ENCODE measurements at places on chromosomes 5 and 9. TPM values are rescaled to one million over a fixed set of nuclear protein-coding genes. Genes with fewer than 3 reads are reported as not detected.

DNA sequence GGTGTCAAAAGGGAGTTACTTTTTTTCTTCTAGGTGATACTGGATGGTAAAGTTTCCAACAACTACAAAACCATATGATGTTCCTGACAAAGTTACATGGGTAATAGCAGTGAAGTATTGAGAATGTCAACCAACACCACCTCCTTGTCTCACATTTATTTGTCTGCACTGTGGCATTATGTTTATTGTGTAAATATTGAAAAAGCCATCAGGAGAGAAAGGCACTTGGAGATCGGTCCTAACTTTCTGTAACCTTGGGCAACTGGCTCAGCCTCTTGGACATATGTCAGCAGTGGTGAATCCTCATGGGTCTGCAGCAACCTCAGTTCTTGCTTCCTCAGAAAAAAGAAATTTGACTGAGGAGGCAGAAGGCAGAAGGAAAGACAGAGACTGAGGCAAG is 50.0 kb upstream of the ICE1 start:
- no peaks in the 10 kb centered on the region for H3K27me3 ChIP-seq
- no peak for DNase-seq
- no peaks in the 10 kb centered on the region for H3K36me3 ChIP-seq
- no peak overlapping the region for H3K27ac ChIP-seq
- no peak overlapping the region for H3K4me3 ChIP-seq
- no peaks in the 10 kb centered on the region for H3K4me1 ChIP-seq

GRCh38 chr5:59709846-59710245 is 183.7 kb downstream of the PDE4D start:
- no peaks in the 10 kb centered on the region for H3K27me3 ChIP-seq
- H3K27ac ChIP-seq = no peak overlapping the region
- H3K4me3 ChIP-seq = no peak overlapping the region
- peaks cover 4% of the 10 kb centered on the region for H3K4me1 ChIP-seq
- DNase-seq = no peak

GRCh38 chr9:114777821-114778609 is 27.8 kb downstream of the TNFSF15 start:
- no peak overlapping the region for H3K27ac ChIP-seq
- DNase-seq = no peak
- peaks cover 35% of the 10 kb centered on the region for H3K4me1 ChIP-seq
- peaks cover 32% of the 10 kb centered on the region for H3K27me3 ChIP-seq

DNA sequence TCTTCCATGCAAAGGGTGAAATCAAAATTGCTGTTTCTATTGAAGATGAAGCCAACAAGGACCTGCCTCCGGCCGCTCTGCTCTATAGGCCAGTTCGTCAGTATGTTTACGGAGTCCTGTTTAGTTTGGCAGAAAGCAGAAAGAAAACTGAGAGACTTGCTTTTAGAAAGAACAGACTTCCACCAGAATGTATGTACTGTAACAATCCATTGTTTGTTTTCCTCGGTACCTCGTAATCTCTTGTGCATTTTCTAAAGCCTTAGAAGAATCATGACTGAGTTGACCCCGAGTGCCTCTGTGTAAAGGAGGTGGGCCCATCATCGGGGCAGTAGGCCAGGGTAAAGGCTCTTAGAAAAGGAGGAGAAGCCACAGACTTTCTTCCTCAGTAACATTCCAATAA is 44.2 kb upstream of the PHF2 start:
- H3K27ac ChIP-seq = no peak overlapping the region
- H3K36me3 ChIP-seq = peaks cover 87% of the 10 kb centered on the region
- no peak for DNase-seq
- H3K4me1 ChIP-seq = no peaks in the 10 kb centered on the region
- H3K27me3 ChIP-seq = no peaks in the 10 kb centered on the region

- H3K36me3 ChIP-seq = peaks cover 31% of the 10 kb centered on the region
- peak overlapping the region; percentile 100 for H3K4me3 ChIP-seq
- H3K27me3 ChIP-seq = no peaks in the 10 kb centered on the region
Observed at GRCh38 chr5:119353686-119354366, 2.0 kb upstream of the TNFAIP8 start.

- H3K4me3 ChIP-seq = peak overlapping the region; percentile 3
- H3K4me1 ChIP-seq = peaks cover 64% of the 10 kb centered on the region
- H3K27me3 ChIP-seq = no peaks in the 10 kb centered on the region
- H3K27ac ChIP-seq = no peak overlapping the region
Observed at GRCh38 chr9:137630126-137630525, 11.3 kb downstream of the EHMT1 start.

GRCh38 chr5:169213479-169213878 is 87.5 kb downstream of the SLIT3 start:
- no peaks in the 10 kb centered on the region for H3K4me1 ChIP-seq
- no peak for DNase-seq
- H3K27ac ChIP-seq = no peak overlapping the region
- peaks cover 3% of the 10 kb centered on the region for H3K27me3 ChIP-seq
- H3K4me3 ChIP-seq = no peak overlapping the region

DNA sequence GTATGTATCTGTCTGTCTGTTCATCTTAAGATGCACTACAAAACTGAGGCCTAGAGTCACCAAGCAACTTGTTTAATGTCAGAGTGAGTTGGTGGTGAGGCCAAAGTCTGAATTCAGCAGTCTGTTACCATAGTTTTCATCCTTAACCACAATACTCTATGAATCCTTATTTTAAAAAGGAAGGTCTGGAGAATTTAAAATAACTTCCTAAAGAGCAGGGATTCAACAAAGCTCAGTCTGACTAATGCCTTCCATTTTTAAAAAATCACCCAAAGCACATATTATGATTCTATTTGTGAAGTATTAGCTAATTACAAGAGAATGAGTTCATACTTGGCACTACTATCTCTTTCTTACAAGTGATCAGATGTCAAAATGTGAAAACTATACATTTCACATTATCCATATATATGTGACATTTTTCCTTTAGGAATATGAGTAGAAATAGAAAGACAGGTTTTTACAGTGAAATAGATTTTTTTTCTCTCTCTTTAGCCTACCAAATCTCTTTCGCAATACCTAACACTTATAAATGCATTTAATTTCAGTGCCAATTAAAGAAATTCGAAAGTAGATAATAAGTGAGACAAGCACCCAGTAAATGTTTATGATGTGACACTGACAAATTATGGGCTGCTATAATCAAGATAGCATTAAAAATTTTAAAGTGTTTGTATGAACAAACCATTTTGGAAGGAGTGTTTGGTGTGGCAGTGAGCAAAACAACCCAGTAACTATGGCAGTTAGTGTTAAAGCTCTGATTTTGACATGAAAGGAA is 102.3 kb upstream of the CDKN2B start:
- H3K27me3 ChIP-seq = no peaks in the 10 kb centered on the region
- no peaks in the 10 kb centered on the region for H3K36me3 ChIP-seq
- H3K4me1 ChIP-seq = no peaks in the 10 kb centered on the region

The FBP1 gene
- total RNA-seq = 0.80 TPM

The PCDHGA4 gene
- 0.34 TPM for total RNA-seq

The STC2 gene
- total RNA-seq = 0.29 TPM

GRCh38 chr9:122360891-122361290 is 9.9 kb upstream of the PTGS1 start:
- no peaks in the 10 kb centered on the region for H3K27me3 ChIP-seq
- H3K36me3 ChIP-seq = no peaks in the 10 kb centered on the region
- no peak overlapping the region for H3K4me3 ChIP-seq
- no peak overlapping the region for H3K27ac ChIP-seq
- H3K4me1 ChIP-seq = no peaks in the 10 kb centered on the region

The PCDHB9 gene
- total RNA-seq = 0.27 TPM

The MEIKIN gene
- total RNA-seq = not detected

The TICAM2 gene
- total RNA-seq = 13.3 TPM

The NXNL2 gene
- total RNA-seq = not detected

- H3K27me3 ChIP-seq = peaks cover 21% of the 10 kb centered on the region
- H3K27ac ChIP-seq = no peak overlapping the region
- DNase-seq = no peak
- no peaks in the 10 kb centered on the region for H3K4me1 ChIP-seq
Observed at GRCh38 chr5:37823433-37824152, 16.2 kb downstream of the GDNF start.

The PCDHA9 gene
- not detected for total RNA-seq

GRCh38 chr9:74772121-74772520 is 115.6 kb downstream of the TRPM6 start:
- H3K27ac ChIP-seq = no peak overlapping the region
- DNase-seq = no peak
- H3K4me1 ChIP-seq = no peaks in the 10 kb centered on the region
- H3K4me3 ChIP-seq = no peak overlapping the region
- H3K27me3 ChIP-seq = peaks cover 19% of the 10 kb centered on the region

- no peak for DNase-seq
- H3K4me1 ChIP-seq = peaks cover 1% of the 10 kb centered on the region
- no peak overlapping the region for H3K27ac ChIP-seq
- H3K36me3 ChIP-seq = peaks cover 30% of the 10 kb centered on the region
- no peaks in the 10 kb centered on the region for H3K27me3 ChIP-seq
Observed at GRCh38 chr5:175920231-175920811, 47.8 kb downstream of the THOC3 start.

GRCh38 chr5:169367861-169368260 is 66.9 kb upstream of the SLIT3 start:
- DNase-seq = no peak
- no peaks in the 10 kb centered on the region for H3K4me1 ChIP-seq
- H3K27me3 ChIP-seq = no peaks in the 10 kb centered on the region
- H3K36me3 ChIP-seq = no peaks in the 10 kb centered on the region

The SERINC5 gene
- 5.3 TPM for total RNA-seq

- no peaks in the 10 kb centered on the region for H3K27me3 ChIP-seq
- H3K4me1 ChIP-seq = peaks cover 50% of the 10 kb centered on the region
- H3K27ac ChIP-seq = peak overlapping the region; percentile 98
Observed at GRCh38 chr5:88885002-88885401, 2.0 kb upstream of the MEF2C start.

DNA sequence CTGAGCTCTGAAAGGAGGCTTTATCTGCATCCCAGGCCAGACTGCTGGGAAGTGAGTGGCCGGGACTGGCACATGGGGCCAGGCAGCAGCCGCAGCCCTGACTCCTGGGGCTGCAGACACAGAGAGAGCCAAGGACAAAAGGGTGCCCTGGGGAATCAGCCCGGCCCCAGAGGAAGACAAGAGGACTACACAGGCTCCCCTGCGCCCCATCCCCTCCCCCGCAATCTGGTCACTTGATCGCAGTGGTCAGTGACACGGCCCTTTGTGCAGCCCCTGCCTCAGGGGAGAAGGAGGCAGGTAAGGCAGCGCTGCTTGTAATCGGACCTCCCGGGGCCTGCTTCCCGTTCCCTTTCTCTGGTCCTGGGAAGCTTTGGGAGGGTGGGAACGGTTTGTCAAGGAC is 55.5 kb upstream of the FUBP3 start:
- H3K27me3 ChIP-seq = peaks cover 19% of the 10 kb centered on the region
- no peaks in the 10 kb centered on the region for H3K36me3 ChIP-seq
- no peak overlapping the region for H3K4me3 ChIP-seq
- DNase-seq = no peak
- peaks cover 5% of the 10 kb centered on the region for H3K4me1 ChIP-seq

DNA sequence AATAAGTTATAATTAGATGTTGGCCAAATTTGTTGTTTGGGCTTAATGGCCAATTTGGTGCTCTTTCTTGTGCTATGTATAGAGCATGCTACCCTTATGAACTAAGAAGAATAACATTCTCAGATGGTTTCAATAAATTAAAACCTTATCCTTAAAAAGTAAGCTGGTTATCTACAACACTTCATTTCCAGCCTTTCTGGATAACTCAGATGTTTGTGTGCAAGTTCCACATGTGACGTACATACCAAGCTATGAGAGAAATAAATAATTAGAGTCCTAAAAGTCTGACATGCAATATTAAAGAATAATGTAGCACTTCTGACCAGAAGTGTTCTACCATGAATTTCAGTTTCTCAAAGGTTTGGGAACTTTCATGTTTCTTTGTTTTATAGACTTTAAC is 11.7 kb downstream of the MTREX start:
- peaks cover 22% of the 10 kb centered on the region for H3K4me1 ChIP-seq
- no peaks in the 10 kb centered on the region for H3K27me3 ChIP-seq
- peaks cover 42% of the 10 kb centered on the region for H3K36me3 ChIP-seq

DNA sequence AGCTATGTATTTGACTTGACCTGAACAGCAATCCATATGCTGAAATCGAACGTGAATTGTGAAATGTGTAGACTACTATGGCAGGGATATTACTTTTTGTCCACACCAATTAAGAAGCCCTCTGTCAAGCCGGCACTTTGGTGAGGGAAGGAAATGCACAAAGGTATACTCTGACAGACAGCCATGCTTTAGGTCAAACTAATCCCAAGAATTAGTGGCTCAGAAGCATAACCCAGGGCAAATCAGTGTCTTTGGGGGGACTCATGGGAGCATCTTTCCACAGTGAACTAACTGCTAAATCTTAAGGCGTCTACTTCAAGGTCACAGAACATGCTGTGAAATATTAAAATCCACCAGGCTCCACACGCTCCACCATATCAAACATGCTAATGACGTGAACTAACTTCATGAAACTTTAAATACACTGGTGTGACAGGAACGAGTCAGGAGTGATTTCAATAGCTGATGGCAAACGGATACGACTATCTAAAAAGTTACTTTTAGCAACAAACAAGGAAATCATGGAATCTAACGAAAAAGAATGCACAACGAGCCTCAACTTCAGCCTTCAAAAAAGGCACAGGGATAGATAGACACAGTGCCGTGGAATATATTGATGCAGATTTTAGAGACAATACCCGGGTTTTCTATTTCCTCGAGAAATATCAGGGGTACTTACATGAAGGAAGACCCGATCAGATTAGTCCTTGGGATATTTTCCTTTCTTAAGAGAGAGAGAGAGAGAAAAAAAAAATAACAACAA is 527 bp downstream of the MEF2C start:
- peak overlapping the region; percentile 99 for H3K4me3 ChIP-seq
- no peak for DNase-seq
- H3K36me3 ChIP-seq = peaks cover 49% of the 10 kb centered on the region

DNA sequence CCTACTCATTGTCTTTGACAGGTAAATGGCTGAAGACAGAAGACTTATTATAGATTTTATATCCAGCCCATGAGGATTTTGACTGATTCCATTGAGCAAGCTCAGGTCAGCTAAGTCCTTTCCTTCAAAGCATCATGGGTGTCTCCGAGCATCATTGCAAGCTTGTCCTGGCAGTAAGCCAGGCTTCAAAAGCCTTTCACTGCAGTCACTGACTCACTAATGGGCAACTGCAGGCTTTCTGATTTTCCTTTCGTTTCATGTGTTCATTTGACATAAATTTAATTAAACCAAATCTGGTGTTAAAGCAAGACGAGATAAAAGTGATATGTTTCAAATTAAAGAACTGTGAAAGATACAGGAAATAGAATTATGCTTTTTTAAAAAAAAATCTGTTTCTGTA is 426.2 kb downstream of the ANXA1 start:
- H3K27ac ChIP-seq = no peak overlapping the region
- no peak for DNase-seq
- no peak overlapping the region for H3K4me3 ChIP-seq
- no peaks in the 10 kb centered on the region for H3K27me3 ChIP-seq
- H3K4me1 ChIP-seq = no peaks in the 10 kb centered on the region

The FOXD4L6 gene
- total RNA-seq = not detected

The SPRY4 gene
- total RNA-seq = not detected

GRCh38 chr5:61837788-61838187 is 468.2 kb upstream of the KIF2A start:
- H3K4me3 ChIP-seq = no peak overlapping the region
- H3K27me3 ChIP-seq = peaks cover 4% of the 10 kb centered on the region
- H3K27ac ChIP-seq = no peak overlapping the region
- no peaks in the 10 kb centered on the region for H3K36me3 ChIP-seq
- DNase-seq = no peak

- H3K27me3 ChIP-seq = peaks cover 23% of the 10 kb centered on the region
- H3K36me3 ChIP-seq = no peaks in the 10 kb centered on the region
- no peak for DNase-seq
- no peaks in the 10 kb centered on the region for H3K4me1 ChIP-seq
- H3K27ac ChIP-seq = no peak overlapping the region
- no peak overlapping the region for H3K4me3 ChIP-seq
Observed at GRCh38 chr5:79898611-79899010, 92.5 kb downstream of the MTX3 start.

The CARD6 gene
- 4.3 TPM for total RNA-seq

The PCA3 gene
- total RNA-seq = not detected
